ENCODE measurements at places on chromosomes 2 and 18. TPM values are rescaled to one million over a fixed set of nuclear protein-coding genes. Genes with fewer than 3 reads are reported as not detected.

TMEM169 gene
- 1.1 TPM for total RNA-seq

DNA sequence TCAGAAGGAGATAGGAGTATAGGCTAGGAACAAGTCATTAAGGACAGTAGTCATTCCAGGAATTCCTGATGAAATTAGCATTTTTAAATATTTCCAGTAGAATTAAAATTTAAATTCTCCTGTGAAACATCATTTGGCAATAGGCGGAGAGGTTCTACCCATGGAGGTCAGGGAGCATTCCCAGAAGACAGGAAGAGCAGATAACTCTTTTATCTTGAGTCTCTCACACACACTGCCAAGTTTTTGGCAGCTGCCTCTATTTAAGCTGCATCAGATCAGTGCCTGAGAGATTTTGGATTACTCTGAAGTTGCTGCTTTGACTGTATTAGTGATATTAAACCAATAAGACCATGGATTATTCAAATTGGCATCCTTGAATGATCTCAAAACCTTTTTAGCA lies 714.7 kb downstream of the EPHA4 start:
- no peak for DNase-seq

DNA sequence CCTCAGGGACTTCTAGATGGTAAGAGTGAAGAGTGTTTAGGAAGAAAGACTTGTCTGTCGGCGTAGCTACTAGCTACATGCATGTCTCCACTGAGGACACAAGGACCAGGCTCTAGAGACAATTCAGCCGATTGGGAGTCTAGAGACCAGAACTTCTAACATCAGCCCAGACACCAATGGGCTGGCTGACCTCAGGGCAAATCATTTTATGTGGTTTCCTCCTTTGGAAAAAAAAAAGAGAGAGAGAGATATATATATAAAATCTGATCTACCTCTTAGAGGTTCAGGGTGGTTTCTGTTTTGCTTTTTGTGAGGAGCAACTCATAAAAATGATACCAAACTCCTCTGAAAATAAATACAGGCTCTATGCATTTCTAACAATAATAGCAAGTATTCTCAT lies 212.8 kb downstream of the BCL2 start:
- DNase-seq = no peak

DNA sequence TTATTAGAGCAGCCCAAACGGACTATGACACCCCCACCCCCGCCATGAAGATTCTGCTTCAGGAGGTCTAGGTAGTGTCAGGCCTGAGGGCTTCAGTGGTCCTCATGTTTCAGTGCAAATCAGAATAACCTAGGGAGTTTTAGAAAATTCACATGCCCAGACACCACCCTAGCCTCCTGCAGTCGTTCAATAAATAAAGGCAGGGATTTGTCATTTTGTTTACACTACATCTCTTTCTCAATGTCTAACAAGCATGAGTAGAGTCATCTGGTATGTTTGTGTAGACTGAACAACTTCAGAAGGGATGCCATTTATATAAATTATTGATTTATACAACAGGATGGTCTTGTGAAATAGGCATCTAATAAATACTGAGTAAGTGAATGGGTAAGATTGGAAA lies 112.1 kb upstream of the SERPINE2 start:
- no peak for DNase-seq

GRCh38 chr2:233082222-233082930 lies 22.2 kb downstream of the INPP5D start:
- DNase-seq = no peak

Data from sigmoid colon (tissue), 7 donors.